ENCODE measurements at places on chromosomes 4 and X.
A peak's percentile ranks its signal among the peaks of the same experiment; 100 is the strongest.

DNA sequence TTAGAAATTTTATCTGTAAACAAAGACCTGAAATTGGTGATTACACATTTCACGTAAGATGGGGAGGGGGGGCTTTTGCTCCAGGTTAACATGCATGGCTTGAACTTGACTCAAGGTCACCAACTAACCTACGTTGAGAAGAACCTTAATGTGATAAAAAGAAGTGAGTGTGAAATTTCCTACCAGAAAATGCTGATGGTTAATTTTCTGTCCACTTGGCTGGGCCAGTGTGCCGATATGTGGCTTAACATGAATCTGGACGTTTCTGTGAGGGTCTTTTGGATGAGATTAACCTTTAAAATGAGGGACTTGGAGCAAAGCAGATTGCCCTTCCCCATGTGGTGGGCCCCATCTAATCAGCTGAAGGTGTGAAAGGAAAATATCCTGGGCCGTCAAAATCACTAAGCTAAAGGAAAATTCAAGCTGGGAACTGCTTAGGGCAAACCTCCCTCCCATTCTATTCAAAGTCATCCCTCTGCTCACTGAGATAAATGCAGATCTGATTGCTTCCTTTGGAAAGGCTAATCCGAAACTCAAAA is 107.3 kb upstream of the ENPP6 start:
- DNase-seq: no peak

DNA sequence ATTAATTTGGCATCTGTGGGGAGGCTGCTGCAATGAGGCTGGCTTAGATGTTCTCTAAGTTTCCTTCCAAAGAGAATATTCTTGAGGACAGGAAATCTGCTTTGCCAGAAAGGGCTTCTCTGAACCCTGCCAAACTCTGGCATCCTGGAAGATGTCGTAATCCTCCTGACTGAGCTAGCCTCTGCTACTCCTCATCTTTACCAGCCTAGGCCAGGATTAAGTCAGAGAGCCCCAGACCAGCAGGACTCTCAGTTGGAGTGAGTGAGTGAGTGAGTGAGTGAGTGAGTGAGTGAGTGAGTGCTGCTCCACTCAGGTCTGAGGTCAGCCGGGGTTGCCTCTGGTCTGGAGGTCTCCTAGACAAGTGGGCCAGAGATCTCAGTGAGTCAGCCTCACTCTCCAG is 104.9 kb upstream of the SOD3 start:
- DNase-seq: no peak

DNA sequence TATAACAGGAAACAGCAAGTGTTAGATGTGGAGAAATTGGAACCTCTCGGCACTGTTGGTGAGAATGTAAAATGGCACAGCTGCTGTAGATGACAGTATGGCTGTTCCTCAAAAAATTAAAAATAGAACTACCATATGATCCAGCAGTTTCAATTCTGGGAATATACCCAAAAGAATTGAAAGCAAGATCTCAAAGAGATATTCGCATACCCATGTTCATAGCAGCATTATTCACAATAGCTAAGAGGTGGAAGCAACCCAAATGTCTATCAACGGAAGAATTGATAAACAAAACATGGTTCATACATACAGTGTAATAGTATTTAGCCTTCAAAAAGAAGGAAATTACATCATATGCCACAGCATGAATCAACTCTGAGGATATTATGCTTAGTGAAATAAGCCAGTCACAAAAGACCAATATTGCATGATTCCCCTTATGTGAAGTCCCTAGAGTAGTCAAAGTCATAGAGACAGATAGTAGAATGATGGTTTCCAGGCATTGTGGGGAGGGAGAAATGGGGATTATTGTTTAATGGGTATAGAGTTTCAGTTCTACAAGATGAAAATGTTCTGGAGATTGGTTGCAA is 467.7 kb downstream of the IDS start:
- no peak for DNase-seq

- no peak for DNase-seq
Observed at GRCh38 chr4:34469516-34469915, 1774.8 kb downstream of the ARAP2 start.

DNA sequence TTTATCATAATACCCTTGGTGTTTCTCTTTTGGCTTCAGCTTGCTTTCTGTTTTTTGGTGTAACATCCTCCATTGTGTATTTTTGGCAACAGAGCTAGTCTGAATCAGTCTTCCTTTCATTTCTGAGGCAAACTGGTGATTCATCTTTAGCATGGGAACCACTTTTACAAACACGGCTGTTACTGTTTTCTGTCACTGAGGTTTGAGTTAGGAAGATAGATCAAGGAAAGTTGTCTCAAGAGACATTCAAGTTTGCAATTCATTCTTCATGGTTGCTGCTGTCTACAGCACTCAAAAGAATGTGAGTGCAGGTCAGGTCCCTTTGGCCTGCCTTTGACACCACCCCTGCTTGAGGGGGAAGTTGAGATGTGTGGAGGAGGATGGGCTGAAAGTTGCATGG is 36.3 kb downstream of the IL21 start:
- no peak for DNase-seq

- DNase-seq: no peak
Observed at GRCh38 chr4:14529653-14530052, 472.6 kb upstream of the CPEB2 start.

DNA sequence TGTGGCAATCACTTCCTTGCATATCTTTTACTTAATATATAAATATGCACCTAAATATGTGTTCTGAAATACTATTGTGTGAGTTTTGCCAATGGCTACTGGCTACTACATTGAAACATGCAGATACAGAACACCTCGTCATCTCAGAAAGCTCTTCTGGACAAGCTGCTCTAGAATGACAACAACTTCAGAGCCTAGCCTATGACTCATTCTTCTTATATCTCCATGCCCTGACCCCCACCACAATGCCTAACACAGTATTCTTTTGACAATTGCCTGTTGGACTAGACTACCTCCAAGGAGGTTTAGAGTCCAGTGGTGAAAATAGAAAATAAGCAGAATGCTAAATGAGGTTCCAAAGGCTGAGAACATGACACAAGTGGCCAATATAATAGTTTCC is 17.6 kb upstream of the DMP1 start:
- no peak for DNase-seq

DNA sequence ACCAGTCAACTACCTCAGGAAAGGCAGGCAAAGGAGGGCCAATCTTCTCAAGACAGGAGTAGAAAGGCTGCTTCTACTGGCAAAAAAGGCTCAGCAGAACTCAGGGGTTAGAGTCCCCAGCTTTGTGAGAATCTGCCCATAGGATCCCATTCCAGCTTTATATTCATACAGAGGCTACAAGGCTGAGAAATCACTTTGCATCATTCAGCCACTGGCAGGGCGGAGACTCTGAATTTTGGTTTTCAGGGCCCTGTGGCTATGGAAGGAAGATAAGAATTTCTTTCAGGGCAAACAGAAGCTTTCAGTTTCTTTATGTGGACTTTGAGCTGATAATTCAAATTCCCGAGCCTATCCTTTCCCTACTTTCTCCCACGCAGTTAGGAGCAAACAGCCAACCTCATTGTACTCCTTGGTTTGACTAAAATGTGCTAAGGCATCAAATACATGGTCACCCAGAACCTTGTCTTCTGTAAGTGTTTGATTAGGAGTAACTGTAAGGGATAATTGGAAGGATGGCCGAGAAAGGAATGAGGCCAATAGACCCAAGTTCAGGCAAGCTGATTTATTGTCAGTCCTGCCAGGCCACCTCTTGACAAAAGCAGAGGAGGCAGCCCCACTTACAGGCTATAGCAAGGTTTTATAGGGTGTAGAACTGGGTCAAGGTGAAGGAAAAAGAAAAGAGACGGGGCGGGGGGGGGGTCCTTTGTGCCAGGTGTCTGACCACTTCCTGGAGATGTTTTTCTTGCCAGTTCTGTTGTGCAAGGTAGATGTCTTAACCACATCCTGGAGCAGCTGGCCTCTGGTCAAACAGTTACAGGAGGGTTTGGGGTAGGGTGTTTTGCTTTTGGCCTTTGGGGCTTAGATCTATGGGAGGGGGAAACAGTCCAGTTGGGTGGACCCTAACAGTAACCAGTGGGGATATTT is 165.3 kb upstream of the PPP1R2C start:
- no peak for DNase-seq

- no peak for DNase-seq
Observed at GRCh38 chr4:156779042-156779441, 192.6 kb downstream of the PDGFC start.

DNA sequence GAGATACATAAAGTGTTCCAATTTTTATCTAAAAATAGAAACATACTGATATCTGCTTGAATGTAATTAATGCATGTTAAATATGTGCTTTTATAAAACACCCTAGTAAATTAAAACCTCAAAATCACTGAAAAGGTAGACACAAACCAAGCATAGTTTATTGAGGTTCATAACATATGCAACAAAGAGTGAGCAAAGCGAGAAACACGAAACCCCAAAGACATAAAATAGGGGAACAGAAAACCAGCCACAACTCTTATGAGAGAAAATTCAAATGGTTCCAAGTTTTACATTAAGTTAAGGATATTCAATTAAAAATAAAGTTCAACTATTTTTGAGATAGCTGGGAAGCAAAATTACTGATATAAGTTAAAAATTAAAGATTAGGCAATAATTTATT is 336.4 kb upstream of the AGA start:
- DNase-seq: no peak

DNA sequence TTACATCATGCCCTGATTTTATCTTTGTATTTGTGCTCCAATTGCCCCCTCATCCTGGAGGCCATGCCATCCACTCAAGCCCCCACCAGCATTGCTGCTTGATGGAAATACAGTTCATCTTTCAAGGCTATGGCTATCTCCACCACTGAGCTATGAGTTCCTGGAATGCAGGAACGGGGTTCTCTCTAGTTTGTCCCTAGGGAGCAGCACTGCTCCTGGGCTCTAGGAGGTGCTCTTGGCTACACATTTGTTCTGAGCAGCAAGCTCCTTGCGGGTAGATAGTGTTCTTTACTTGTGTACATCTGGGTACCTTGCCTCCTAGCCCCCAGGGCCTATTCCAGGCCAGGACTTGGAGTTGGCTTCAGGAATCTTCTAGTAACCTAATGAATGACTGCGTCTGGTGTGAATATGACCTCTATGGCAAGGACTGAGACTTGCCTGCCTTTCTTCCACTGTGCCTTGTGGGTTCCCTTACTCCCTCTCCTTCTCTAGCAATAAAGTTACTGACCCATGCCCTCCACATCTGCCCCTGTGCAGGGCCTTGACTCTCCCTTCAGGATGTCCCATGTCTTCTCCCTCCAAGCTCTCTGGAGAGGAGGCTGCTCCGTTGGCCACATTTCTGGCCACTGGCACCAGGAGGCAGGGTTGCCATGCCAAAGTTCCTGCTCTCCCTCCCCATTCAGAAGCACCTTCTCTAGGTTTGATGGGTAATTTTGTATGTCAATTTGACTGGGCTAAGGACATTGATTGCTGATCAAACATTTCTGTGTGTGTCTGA is 7.6 kb downstream of the CITED1 start:
- DNase-seq: no peak

GRCh38 chr4:17324386-17324830 is 187.5 kb downstream of the QDPR start:
- DNase-seq: peak; percentile 13

DNA sequence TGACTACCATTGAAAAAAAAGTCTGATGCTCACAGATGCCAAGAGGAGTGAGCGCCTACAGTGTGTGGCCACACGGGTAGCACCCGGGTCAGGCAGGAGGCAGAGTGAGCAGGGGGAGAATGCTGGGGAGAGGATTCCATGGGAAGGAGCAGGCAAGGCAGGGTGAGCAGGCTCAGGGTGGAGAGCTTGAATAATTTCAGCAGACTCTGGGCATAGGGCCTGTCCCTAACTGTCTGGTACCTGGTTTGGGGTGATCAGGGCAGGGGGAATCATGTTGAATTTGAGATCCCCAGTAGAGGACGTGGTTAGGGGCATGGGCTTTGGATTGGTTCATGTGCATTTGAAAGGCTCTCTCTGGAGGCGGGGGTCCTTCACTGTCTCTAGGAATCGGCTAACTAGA is 51.2 kb upstream of the TLR3 start:
- DNase-seq: no peak

DNA sequence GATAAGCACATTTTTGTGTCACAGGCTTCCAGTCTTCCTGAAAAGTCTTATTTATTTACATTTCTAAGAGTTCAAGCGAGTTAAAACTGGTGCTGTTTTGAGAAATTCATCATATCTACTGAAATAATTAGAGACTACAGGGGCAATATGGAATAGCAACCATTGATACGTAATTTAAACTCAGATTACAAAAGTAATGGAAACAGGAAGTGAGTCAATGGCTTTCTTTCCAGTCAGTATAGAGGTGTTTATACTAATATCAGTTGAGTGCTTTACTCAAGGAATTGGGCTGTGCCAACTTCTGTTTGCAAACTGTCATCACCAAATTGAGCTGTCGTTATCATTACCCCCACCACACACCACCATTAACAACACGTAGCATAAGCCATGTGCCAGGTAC is 222.7 kb downstream of the COL25A1 start:
- no peak for DNase-seq

DNA sequence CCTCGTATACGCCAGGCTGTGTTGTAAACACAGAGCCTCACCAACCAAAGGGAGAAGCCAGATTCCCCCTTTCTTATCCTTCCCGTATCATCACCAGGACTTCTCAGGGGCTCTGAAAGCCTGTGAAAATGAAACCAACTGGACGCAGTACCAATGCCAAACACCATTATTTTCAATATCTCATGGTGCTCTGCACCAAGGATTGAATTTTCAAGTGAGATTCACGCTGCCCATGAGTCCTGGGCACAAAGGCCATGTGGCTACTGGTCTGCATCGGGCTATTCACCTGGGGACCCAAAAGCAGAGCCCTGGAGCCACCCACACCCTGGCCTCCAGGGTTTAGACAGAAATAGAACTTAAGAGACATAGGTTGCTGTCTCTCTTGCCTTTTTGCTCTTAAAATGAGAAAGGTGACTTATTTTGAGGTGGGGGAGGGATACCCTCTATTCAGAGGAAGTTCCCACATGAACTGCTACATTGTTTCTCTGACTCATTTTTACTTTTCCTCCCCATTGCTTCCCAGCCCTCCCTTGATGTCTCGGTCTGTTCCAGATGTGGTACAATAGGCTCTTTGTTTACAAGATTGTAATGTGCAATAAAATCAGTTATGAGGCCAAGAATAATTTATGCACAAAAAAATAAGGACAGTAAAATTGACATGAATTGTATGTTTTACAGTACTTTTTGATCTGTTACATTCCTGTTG is 55.4 kb downstream of the MAML3 start:
- no peak for DNase-seq

DNA sequence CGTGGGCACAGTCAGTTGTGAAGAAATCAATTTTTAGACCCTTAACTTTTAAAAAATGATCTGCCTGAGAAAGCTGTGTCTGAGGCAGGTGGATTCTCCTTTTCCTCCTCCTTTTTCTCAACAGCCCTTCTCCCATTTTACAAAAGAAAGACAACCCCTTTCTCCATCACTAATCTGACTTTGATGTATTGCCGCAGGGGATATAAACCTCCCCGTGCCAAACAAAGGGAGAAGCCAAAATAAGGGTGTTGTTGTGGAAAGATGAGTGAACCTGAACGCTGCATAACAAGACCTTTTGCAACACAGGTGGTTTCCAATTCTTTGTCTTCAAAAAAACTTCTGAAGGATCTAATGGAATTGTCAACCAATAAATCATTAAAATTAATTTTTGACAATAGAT is 8.4 kb upstream of the FHL1 start:
- DNase-seq: no peak

- no peak for DNase-seq
Observed at GRCh38 chrX:28225513-28225912, 244.3 kb upstream of the DCAF8L1 start.
